NCI-H2081 (cell line): ENCODE measurements at places on chromosomes 2 and 18.

GRCh38 chr2:118842661-118843482, 4.6 kb downstream of the EN1 start:
- no peak for DNase-seq

GRCh38 chr2:191601060-191601459, 76.9 kb upstream of the NABP1 start:
- no peak for DNase-seq

DNA sequence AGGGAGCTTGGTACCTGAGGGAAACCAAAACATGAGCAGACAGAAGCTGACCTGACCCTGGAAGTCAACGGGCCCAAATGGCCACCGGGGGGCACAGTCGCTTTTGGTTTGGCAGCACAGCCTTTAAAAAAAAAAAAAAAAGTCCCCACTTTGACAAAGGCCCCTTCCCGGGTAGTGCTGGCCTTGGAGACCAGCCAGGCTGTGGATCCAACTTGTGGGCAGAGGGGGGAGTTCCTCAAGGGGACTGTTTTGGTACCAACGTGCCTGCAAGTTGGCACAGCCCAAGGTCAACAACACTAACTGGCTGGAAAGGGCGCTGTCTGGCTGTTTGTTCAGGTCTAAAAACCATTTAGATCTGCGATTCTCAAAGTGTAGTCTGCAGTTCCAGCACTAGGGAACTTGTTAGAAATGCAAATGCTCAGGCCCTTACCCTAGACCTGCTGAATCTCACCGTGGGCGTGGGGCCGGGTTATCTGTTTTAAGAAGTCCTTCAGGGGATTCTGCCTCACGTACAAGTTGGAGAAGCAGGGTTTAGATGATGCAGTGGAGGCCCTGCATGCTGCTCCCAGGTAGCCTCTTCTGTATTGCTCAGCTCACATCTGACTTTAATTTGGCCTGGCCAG, 83.0 kb downstream of the LPIN1 start:
- DNase-seq = peak; percentile 84

DNA sequence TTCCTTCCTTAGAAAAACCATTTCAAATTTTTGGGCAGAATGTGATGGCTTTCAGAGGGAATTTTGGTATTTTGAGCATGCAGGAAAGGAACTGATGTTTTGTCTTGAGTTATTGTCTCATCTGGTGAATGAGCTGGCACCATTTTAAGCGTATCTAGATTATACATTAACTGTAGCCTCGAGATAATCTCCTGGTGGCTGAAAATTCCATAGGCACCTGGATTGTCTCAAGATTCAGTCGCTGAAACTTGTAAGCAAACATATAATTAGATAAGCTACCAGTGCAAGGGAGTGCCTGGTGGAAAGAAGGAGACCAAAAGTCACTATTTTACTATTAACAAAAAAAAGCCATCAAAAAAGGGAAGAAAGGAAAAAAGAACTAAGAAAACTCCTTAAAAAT, 687.8 kb upstream of the DDX18 start:
- no peak for DNase-seq

DNA sequence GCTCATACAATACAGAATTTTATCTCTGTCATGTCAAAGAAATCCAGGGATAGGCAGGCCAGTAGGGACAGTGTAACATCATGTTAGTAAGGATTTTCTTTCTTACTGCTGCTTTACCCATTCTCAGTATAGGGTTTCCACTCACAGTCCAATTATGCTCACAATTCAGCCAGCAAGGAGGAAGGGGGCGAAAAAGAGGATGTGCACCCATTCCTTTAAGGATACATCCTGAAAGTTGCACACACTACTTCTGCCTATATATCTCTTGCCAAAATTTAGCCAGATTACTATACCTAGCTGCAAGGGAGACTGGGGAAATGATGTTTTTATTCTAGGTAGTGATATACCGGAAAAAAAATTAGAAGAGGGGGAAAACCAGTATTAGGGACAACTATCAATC, 66.1 kb downstream of the BAZ2B start:
- no peak for DNase-seq

DNA sequence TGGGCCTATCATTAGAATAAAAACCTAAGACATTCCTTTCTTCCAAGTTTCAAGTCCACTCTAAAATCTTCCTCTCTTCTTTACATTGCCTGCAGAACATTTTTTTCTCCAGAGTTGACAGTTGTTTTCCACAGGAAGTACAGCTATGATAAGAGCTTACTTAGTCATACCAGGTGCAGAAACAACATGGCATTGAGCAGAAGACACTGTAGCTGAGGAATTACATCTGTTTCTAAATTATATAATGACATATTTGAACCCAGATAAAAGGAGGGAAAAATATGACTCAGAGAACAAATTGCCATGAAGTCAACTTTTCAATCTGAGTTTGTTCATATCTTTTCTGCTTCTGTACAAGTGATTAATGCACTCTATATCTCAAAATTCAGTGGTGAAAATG, 30.2 kb downstream of the CMPK2 start:
- no peak for DNase-seq

DNA sequence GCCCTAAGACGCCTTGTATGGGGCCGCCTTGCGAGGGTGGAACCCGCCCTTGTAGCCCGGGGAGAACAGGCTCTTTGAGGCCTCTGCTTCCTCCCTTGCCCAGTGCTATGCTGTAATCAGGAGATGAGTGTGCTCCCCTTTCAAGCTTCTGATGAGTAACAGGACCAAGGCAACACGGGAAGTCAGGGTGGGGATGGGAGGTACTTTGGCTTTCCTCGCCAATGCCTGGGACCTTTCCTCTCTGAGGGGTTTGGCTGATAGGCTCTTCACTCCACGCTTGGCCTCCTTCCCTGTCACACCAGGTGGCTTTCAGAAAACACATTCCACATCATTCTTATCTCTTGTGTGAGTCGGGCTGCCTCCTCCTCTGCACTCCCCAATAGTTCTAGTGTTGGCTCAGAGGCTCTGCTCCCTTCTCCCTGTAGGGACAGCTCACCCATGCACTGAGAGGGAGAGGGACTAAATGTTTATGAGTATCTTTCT, 223.7 kb upstream of the TRIB2 start:
- DNase-seq = no peak

- DNase-seq = no peak
These were observed 121.2 kb downstream of the DPP4 start for GRCh38 chr2:161952783-161953191.

DNA sequence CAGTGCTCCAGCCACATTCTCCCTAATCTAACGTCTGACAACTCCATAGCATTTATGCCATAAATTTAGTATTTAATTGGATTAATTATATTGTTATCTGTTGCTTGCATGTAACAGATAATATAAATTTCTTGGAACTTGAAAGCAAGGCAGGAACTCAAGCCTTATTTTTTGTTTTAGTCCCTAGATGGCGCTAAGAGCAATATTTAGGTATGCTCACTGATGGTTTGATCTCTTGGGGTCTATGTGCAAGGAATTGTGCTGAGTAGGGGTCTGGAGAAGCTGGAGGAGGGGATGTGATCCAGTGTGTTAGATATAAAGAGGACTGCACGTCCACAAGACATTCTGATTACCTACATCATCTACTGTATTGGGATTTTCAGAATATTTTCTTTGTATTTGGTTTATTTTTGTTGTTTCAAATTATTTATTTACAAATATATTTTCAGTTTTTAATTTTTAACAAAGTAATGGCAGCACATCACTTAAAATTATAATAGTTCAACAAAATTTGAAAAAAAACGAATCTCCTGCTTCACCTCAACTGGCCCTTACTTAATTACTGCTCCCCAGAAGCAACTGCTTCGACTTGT, 32.8 kb downstream of the KATNAL2 start:
- no peak for DNase-seq

GRCh38 chr2:126909366-126909765, 10.7 kb downstream of the TEX51 start:
- DNase-seq = no peak

- no peak for DNase-seq
These were observed 26.6 kb downstream of the GULP1 start for GRCh38 chr2:188318161-188318749.

GRCh38 chr18:58102875-58103274, 58.8 kb downstream of the NEDD4L start:
- DNase-seq = no peak

- DNase-seq = no peak
These were observed 191.2 kb downstream of the NCKAP5 start for GRCh38 chr2:133377021-133377481.

DNA sequence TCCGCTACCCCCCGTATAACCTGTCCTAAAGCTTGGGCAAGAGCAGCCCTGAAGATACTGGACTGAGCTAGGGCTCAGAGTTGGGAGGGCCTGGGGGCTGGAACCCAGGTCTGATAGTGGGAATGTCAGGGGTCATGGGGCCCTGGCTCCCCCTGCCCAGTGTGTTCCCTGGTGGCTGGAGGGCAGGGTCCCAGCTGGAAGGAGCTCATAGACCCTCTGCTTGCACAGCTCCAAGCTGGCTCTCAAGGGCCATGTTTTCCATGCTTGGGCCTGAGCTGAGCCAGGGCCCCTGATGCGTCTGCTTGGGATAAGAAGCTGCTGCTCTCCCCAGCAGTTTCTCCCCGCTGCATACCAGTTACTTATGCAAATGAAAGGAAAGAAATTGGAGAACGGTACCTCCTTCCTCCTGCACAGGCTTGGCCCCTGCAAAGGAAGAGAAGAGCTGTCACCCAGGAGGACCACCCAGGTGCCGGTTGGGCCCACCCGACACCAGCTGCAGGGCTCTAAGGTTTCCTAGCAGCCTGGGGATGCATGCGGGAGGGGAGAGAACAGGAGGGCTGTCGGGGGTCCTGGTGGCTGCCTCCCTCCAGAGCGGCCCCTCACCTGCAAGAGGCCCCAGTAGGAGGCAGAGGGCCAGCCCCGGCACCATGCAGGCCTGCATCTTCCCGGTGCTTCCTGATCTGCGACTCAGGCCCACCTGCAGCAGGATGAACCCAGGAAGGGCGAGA, 628 bp downstream of the OTOS start:
- DNase-seq = no peak
